ENCODE measurements at places on chromosomes 12 and 14.

- DNase-seq, result no peak
Observed at GRCh38 chr12:132886529-132887477, 602 bp downstream of the CHFR start.

- no peak for DNase-seq
Observed at GRCh38 chr14:66247662-66248193, 238.4 kb upstream of the CCDC196 start.

DNA sequence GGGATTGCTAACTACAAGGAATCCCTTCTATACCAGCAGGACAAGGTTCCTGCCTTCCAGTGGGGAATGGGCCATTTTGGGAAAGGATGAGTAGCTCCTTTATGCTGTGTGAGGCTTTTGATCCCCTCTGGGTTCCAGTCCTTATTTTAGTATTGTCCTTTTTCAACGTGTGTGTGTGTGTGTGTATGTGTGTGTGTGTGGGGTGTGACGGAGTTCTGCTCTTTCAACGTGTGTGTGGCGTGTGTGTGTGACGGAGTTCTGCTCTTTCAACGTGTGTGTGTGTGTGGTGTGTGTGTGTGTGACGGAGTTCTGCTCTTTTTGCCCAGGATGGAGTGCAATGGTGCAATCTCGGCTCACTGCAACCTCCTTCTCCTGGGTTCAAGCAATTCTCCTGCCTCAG is 27.4 kb downstream of the RAB35 start:
- no peak for DNase-seq

DNA sequence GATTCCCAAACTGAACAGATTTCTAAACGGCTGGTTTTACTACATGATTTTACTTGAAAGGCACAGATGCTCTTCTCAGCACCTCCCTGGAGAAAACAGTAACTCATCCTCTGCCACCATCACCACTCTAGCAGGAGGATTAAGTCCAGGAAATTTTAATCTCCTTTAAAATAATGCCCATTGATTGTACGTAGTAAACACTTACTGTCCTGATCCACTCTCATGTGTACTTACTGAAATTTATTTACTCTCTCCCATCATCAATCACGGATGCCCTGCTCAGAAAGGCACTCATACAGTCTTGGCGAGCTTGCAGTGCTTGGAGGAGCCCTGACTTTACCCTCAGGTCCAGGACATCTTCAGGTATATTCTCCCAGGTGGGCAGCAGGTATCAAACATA is 239.8 kb upstream of the EGLN3 start:
- DNase-seq, result no peak

GRCh38 chr12:110286623-110287022 is 5.6 kb downstream of the ATP2A2 start:
- DNase-seq, result no peak

GRCh38 chr14:68807148-68807600 is 14.3 kb upstream of the ZFP36L1 start:
- DNase-seq, result no peak

- no peak for DNase-seq
Observed at GRCh38 chr14:52922656-52923055, 28.2 kb downstream of the FERMT2 start.

DNA sequence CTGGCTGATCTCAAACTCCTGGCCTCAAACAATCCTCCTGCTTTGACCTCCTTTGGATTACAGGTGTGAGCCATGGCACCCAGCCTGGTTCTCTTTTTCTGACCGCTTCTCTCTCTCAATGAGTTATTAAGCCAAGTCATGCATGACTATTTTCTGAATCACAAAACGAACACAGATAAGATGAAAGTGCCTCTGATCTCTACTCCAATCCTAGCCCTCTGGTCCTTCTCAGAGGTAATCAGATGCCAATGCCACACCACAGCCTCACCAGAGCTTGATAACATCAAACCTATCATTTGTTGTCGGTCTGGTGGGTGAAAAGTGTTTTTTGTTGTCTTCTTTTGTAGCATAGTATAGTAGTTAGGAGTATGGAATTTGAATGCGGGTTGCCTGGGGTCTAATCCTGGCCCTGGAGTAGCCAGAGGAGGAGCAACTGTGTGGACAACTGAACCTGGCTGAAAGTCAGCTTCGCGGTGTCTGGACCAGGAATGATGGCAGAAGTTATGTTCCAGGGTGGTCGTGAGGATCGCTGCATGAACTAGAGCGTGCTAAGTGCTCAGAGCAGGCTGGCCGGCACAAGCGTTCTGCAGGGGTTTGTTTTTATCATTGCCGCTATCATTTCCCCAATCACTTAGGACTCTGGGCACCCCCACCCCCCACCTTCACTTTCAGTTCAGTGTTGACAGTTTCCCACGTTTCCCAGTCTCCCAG is 77.9 kb downstream of the SPRING1 start:
- no peak for DNase-seq

DNA sequence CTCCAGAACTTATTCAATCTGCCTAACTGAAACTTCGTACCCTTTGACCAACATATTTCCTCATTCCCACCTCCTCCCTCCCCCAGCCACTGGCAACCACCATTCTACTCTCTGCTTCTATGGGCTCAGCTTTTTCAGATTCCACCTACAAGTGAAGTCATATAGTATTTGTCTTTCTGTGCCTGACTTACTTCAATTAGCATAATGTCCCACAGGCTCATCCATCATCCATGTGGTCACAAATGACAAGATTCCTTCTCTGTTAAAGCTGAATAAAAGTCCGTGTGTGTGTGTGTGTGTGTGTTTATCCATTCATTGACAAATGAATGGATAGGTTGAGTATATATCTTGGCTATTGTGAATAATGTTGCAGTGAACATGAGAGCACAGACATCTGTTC is 1.3 kb upstream of the C14orf39 start:
- no peak for DNase-seq
